Aorta (tissue), 5 donors: ENCODE measurements at places on chromosomes 16 and 17. TPM values are rescaled to one million over a fixed set of nuclear protein-coding genes. Genes with fewer than 3 reads are reported as not detected.

GRCh38 chr16:68287276-68288251 lies 23.2 kb downstream of the SLC7A6OS start:
- no peak overlapping the region for H3K4me3 ChIP-seq
- no peaks in the 10 kb centered on the region for H3K27me3 ChIP-seq
- H3K27ac ChIP-seq: peak overlapping the region; percentile 87
- DNase-seq: peak; percentile 91

DNA sequence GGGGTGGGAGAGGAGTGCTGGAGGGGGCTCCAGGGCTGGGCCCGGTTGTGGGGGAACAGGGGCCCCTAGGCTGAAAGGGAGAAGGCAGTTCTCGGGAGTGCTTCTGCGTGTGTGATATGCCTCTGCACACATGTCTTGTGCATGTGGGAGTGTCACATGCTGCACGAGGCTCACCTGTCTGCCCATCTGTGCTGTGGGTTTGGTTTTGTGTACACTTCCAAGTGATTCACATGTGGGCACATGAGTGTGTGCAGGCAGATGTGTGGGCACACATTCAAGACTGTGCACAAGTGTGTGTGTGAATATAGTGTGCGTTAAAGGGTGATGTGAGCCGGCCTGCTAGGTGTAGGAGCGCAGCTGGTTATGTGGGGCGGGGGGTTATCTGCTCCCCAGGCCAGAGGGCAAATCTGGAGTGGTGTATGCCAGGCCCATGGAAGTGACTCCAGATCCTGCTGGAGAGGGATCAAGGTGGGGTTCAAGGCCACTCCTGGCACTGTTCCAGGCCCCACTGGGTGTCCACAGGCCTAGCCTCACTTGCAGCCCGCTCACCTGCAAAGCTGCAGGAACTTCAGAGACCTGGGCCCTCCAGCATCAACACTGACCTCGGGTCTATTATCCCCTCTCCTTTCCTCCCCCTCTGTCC lies 3.8 kb upstream of the BAHCC1 start:
- no peaks in the 10 kb centered on the region for H3K36me3 ChIP-seq
- no peak for DNase-seq
- H3K27me3 ChIP-seq: no peaks in the 10 kb centered on the region
- no peaks in the 10 kb centered on the region for H3K4me1 ChIP-seq
- H3K4me3 ChIP-seq: no peak overlapping the region

GRCh38 chr17:50260501-50260911 lies 13.8 kb upstream of the TMEM92 start:
- no peak for DNase-seq
- no peak overlapping the region for H3K4me3 ChIP-seq
- no peaks in the 10 kb centered on the region for H3K36me3 ChIP-seq
- H3K4me1 ChIP-seq: no peaks in the 10 kb centered on the region

Gene SLC6A2
- not detected for total RNA-seq

Gene SOST
- total RNA-seq: 34.3 TPM

- H3K4me3 ChIP-seq: no peak overlapping the region
- H3K4me1 ChIP-seq: no peaks in the 10 kb centered on the region
- no peaks in the 10 kb centered on the region for H3K36me3 ChIP-seq
- no peak overlapping the region for H3K27ac ChIP-seq
- no peaks in the 10 kb centered on the region for H3K27me3 ChIP-seq
- DNase-seq: no peak
These were observed 36.6 kb upstream of the MED9 start for GRCh38 chr17:17440010-17440843.

DNA sequence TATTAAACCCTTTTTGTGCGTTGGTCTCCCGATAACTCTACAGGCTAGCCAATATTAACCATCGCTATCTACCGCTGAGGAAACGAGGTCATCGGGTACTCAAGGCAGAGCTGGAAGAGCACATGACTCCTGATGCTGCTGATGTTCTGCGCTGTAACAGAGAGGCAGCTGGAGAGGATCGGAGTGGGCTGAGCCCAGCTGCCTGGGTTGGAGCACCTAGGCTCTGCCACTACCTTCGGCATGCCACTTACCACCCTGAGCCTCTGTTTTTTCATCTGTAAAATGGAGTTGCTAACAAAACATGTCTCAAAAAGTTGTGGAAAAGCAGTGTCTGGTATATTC lies 432 bp upstream of the SLC46A1 start:
- H3K4me3 ChIP-seq: no peak overlapping the region
- no peaks in the 10 kb centered on the region for H3K27me3 ChIP-seq
- no peak for DNase-seq
- no peak overlapping the region for H3K27ac ChIP-seq
- H3K4me1 ChIP-seq: no peaks in the 10 kb centered on the region
- H3K36me3 ChIP-seq: no peaks in the 10 kb centered on the region

DNA sequence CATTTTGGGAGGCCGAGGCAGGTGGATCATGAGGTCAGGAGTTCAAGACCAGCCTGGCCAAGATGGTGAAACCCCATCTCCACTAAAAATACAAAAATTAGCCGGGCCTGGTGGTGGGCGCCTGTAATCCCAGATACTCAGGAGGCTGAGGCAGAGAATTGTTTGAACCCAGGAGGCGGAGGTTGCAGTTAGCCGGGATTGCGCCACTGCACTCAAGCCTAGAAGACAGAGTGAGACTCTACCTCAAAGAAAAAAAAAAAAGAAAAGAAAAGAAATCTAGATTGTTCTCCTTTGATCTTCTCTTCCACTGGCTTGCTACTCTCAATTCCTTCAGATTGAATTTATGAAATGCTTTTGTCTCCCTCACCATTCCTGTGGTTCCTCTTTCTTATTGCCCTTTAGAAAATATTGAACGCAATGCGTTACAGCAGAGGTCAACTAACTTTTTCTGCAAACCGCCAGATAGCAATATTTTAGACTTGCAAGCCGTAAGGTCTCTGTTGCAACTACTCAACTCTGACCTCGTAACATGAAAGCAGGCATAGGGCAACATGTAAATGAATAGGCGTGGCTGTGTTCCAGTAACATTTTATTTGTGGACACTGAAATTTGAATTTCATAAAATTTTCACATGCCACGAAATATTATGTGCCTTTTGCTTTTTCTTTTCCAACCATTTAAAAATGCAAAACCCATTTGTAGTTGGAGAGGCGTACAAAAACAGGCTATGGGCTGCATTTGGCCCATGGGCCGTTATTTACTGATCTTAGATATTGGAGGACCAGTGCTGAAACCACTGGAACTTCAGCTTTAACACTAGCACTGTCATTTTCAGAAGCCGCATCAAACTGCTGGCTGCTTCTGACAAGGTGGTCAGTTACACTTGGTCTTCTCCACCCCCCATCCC lies 24.8 kb downstream of the PITPNC1 start:
- H3K27me3 ChIP-seq: no peaks in the 10 kb centered on the region
- H3K27ac ChIP-seq: no peak overlapping the region
- no peak overlapping the region for H3K4me3 ChIP-seq
- DNase-seq: no peak

DNA sequence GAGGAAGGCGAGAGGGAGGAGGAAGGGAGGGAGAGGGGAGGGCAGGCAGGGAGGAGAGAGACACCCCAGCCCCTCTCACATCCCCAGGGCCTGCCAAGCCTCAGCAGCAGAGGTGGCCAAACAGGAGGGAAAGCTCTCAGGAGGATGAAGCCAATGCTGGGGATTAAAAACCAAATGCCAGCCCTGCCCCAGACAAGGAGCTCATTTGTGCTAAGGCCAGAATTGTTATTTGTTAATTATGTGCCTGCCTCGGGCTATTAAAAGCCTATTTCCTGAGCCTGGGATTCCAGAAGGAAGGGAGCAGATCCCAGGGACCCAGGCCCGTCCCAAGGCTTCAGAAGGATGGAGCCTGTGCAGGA lies 27.9 kb upstream of the GINS2 start:
- no peaks in the 10 kb centered on the region for H3K27me3 ChIP-seq
- no peaks in the 10 kb centered on the region for H3K4me1 ChIP-seq
- no peak overlapping the region for H3K27ac ChIP-seq

Gene PRAC2
- not detected for total RNA-seq

- H3K4me3 ChIP-seq: no peak overlapping the region
- no peak for DNase-seq
- H3K27ac ChIP-seq: no peak overlapping the region
- no peaks in the 10 kb centered on the region for H3K4me1 ChIP-seq
These were observed 16.5 kb downstream of the CD300LB start for GRCh38 chr17:74514632-74515334.

DNA sequence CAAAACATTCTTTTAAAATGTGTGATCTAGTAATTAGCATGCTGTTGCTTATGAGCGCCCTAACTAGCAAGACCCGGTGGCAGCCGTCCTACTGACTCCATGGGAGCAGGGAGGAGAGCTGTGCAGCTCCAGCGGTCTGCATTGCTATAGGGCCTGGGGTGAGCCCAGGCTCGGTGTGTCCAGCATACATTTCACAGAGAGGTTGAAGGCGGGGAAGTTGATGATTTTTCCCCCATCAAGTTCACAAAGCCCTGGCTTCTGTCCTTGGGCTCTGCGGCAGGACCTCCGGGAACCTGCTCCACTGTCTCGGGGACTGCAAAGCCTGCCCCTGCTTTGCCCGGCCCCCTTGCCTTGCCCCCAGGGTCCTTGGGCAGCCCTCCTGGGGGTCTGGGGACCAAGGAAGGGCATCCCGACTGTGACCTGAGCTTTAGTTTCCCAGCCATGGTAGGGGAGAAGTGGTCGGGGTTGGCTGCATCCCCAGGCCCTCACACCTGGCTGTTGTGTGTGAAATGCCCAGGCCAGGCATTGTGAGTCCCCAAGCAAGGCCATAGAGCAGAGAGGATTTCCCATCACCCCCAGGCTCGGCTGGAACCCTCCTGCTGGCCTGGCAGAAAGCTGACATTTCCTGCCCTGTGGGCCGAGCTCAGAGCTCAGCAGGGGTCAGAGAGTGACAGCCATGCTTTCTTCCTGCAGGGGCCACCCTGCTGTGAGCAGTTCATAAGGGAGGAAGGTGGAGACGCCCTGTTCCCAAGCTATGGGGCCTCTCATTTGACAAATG lies 24.8 kb downstream of the KCNJ12 start:
- H3K27ac ChIP-seq: no peak overlapping the region
- no peaks in the 10 kb centered on the region for H3K4me1 ChIP-seq
- DNase-seq: no peak
- no peaks in the 10 kb centered on the region for H3K27me3 ChIP-seq

DNA sequence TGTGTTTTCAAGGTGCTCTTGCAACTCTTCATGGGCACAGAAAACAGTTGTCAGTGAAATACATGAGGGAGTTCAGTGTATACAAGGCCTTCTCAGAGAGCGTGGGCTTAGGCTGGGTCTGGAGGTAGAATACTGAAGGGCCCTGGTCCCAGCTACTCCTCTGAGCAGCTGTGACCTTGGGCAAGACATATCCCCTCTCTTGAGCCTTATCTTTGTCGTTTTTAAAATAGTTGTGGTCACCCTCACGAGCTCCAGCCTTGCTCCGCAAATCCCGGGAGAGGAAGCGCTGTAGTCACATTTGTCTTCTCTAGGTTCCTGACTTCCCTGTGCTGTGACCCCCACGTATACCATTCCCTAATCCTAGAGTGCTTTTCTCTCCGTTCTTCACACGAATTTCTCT lies 3.6 kb downstream of the ZNRF1 start:
- H3K27ac ChIP-seq: no peak overlapping the region
- H3K4me1 ChIP-seq: no peaks in the 10 kb centered on the region
- no peak for DNase-seq
- H3K4me3 ChIP-seq: no peak overlapping the region

Gene SLC5A11
- not detected for total RNA-seq

Gene KCNH6
- not detected for total RNA-seq

DNA sequence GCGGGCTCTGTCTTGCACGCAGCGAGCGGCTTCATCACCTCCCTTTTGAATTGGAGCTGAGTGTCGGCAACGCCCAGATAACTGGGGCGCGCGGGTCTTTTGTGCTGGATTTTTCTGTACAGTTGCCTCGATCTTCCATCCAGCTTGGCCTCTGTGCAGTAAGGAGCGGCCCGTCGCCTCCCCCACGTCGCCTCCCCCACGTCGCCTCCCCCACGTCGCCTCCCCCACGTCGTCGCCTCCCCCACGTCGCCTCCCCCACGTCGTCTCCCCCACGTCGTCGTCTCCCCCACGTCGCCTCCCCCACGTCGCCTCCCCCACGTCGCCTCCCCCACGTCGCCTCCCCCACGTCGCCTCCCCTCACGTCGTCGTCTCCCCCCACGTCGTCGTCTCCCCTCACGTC lies 15.7 kb upstream of the PRR35 start:
- no peaks in the 10 kb centered on the region for H3K36me3 ChIP-seq
- H3K27me3 ChIP-seq: no peaks in the 10 kb centered on the region
- DNase-seq: no peak
- no peaks in the 10 kb centered on the region for H3K4me1 ChIP-seq
- no peak overlapping the region for H3K4me3 ChIP-seq
- no peak overlapping the region for H3K27ac ChIP-seq

DNA sequence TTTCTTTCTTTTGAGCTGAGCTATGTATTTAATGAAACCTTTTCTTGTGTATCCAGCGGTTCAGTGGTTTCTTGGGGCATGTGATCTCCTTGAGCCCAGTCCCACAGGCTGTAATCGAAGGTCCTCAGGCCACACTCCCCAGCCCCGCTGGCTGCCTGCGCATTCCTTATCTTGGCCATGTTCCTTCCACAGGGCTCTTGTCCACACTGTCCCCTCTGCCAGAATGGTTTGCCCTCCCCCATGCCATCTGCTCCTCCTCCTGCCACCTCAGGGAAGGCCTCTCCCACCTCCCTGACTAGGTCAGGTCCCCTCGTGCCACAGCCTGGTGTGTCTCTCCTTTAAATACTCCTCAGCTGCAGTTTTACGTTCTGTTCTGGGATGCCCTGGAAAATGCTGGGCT lies 12.1 kb upstream of the NLRC5 start:
- DNase-seq: no peak
- H3K27me3 ChIP-seq: no peaks in the 10 kb centered on the region
- H3K36me3 ChIP-seq: no peaks in the 10 kb centered on the region

DNA sequence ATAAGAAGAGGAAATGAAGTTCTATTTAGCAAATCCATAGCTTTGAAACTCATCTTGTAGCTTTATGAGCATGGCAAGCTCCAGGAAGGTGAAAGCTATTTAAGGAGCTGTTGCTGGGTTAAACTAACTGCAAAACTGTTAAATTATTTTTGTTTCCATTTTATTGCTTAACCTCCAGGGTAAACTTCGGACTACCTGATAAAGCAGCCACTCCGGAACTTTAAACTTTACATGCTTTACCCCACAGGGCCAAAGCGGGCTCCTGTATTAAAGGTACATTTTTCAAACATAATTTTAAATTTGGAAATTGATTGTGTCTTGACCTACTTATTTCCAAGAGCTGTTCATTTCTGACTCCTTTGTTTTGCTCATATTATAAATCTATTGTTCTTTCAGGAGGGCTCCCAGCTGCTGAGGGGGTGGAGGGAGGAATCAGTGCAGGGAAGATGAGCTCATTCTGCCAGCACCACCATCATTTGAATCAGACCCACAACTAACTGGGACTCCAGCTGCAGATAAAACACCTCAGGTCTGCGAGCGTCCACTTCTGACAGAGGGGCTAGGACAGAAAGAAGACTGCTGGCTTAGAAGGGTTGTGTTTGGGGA lies 157.9 kb downstream of the IRX3 start:
- no peak overlapping the region for H3K27ac ChIP-seq
- no peak for DNase-seq
- no peaks in the 10 kb centered on the region for H3K4me1 ChIP-seq
- no peaks in the 10 kb centered on the region for H3K36me3 ChIP-seq
- H3K4me3 ChIP-seq: no peak overlapping the region
